ENCODE measurements at places on chromosomes 3 and 15.

- DNase-seq, result no peak
Observed at GRCh38 chr15:81211376-81211775, 14.7 kb downstream of the IL16 start.

DNA sequence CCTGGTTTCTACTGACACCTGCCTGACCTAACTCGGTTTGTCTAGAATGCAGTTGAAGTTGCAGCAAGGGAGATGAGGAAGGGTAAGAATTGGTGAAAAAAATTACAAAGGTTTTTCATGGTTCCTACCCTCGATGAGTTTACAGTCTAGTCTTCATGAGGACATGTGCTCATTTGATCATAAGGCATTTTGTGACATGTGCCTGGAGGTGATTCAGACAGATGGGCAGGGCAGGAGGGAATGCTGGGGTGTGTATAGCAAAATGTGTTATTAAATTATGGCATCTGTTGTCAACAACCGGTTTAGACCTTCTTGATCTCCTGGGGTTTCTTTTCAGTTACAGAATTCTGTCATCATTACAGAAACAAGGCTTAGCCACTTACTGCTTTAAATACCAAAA lies 101.2 kb downstream of the CACNA1D start:
- DNase-seq, result no peak

DNA sequence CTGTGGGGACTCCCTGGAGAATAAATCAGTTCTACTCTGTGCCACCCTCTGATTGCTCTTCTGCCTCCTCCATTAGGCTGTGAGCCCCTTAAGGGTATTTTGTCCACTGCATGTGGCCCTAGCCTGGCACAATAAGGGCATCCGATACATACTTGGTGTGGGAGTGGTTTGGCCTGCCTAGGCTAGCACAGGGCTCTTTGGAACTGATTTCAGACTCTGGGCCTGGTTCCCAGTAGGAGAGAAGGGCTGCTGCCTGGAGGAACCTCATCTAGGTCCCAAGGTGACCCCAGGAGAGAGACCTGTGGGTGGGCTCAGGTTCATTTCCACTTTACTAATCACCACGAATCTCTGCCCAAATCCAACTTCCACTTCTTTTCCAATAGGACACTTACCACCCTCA lies 5.3 kb upstream of the CTDSPL start:
- DNase-seq, result no peak

DNA sequence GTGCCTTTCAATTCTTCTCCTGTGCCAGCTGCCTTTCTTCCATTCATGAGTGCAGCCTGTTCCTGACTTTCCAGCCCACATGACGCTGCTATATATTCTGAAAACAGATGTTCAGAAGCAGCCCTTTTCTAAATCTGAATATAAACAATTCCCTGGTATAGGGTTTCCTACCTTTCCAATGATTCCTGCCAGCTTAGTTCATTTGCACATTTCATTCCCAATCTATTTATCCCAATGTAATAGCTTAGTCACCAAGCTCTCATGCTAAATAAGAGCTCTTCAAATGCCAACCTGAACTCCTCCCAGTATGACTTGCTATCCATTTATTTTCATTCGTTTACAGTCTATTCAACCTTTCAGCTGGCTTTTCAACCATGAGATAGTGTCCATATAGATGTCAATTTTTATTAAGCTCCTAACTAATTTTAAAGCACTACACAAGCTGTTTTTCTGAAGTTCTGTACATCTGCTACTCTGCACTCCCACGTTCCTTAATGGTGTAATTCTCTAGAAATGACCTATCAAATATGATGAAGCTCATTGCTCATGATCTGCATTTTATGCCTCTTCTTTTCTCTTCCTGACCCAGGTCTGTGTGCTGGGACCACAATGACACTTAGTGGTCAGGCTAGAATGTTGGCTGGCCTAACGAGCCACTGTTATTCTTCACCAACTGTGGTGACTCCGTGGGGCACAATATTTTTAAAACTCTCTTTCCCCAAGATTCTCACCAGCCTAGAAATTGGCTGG lies 605.0 kb upstream of the TBL1XR1 start:
- peak; percentile 49 for DNase-seq

DNA sequence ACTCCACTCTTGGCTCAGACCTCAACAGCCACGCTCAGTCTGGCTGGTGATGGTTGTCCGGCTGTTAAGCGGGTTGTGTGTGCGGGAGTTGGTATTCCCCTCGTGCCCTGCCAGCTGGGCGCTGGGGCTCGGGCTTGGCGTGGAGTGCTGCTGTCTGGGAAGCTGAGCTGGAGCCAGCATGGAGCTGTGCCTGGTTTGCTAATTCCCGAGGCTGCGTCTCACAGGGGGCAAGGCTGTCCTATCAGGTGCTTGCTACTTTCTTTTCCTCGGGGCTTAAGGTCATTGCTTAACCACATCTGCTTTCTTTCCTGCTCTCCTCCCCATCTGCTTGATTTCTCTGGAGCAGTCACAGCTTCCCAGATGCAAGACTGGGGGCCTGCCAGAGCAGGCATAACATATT lies 29.9 kb downstream of the PDIA5 start:
- peak; percentile 41 for DNase-seq

- DNase-seq, result peak; percentile 2
Observed at GRCh38 chr3:112856537-112856936, 9.9 kb upstream of the CD200R1L start.

DNA sequence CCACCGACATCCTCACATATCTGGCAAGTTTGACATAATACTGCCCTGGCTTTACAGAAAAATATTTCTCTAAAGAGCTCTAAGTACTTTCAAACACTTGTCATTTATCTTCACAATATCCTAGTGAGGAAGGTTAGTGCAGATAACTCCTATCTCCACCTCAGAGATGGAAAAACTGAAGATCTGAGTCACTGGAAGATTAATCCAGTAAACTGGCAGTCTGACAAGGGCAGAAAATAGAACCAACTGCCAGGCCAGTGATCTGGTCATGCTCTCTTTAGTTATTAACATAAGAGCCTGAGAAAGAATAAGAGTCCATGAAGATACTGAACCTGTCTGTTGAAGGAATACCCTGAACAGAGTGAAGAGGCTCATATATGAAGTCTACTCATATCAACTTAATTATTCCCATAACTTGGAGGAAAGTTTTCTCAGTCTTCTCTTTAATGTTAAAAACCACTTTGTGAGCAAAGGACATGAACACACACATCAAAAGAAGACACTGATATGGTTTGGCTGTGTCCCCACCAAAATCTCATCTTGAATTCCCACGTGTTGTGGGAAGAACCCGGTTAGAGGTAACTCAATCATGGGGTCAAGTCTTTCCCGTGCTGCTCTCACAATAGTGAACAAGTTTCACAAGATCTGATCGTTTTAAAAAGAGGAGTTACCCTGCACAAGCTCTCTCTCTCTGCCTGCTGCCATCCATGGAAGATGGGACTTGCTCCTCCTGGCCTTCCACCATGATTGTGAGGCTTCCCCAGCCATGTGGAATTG lies 61.4 kb downstream of the GOLIM4 start:
- DNase-seq, result peak; percentile 58

DNA sequence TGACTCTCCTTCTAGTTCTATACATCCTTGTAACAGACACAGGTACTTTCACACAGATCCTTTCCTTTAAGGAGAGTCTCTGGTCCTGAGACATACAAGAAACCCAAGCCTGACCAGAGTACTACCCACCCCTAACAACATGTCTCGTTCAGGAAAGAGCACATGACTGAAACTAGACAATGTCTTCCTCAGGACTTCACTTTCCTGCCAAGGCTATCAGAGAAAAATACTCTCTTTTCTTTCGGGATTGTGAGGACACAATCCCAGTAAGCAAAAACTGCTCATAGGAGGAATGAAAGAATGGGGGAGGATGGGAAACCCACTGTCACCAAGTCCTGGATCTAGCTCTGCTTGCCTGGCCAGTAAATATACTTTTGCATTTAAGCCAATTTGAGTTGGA lies 11.5 kb upstream of the ANKRD28 start:
- DNase-seq, result no peak

- DNase-seq, result no peak
Observed at GRCh38 chr3:42288385-42288784, 22.4 kb upstream of the CCK start.

GRCh38 chr3:76651784-76652183 lies 388.1 kb upstream of the ROBO2 start:
- no peak for DNase-seq

DNA sequence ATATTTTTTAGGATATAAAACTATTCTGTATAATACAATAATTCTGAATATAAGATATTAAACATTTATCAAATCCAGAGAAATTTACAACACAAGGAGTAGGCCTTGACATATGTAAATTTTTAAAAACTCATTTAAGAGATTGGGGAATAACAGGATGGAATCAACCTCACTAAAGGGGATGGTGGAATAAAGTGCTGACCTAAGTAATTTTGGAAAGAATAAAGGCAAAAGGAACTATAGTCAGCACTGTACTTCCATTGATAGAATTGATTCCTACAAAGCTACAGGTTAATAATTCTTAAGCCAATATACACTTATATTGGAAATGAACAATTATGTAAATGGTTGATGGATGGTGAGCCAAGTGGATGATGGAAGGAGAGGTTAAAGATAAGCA lies 549.3 kb downstream of the TBL1XR1 start:
- no peak for DNase-seq

GRCh38 chr15:80750575-80750974 lies 28.6 kb upstream of the CEMIP start:
- DNase-seq, result no peak

DNA sequence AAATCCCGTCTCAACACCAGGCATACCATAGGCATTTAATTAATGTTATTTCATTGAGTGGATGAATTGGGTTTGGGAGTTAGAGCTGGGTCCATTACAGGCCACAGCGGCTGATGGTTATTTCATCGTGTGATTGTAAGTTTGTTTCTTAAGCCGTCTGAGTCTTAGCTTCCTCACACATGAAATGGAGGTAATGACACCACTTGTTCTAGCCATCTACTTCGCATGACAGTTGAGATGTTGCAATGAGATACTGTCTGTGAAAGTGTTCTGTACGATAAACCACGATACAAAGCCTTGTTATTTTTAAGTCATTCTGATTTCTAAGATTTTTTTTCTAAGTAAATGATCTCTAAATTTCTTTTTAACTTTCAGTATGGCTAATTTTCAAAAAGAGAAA lies 8.6 kb upstream of the TP63 start:
- no peak for DNase-seq
